ENCODE measurements at places on chromosomes 11 and 22.

DNA sequence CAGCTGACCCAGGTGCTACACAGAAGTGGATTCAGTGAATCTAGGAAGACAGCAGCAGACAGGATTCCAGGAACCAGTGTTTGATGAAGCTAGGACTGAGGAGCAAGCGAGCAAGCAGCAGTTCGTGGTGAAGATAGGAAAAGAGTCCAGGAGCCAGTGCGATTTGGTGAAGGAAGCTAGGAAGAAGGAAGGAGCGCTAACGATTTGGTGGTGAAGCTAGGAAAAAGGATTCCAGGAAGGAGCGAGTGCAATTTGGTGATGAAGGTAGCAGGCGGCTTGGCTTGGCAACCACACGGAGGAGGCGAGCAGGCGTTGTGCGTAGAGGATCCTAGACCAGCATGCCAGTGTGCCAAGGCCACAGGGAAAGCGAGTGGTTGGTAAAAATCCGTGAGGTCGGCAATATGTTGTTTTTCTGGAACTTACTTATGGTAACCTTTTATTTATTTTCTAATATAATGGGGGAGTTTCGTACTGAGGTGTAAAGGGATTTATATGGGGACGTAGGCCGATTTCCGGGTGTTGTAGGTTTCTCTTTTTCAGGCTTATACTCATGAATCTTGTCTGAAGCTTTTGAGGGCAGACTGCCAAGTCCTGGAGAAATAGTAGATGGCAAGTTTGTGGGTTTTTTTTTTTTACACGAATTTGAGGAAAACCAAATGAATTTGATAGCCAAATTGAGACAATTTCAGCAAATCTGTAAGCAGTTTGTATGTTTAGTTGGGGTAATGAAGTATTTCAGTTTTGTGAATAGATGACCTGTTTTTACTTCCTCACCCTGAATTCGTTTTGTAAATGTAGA is 1.7 kb downstream of the MALAT1 start:
- peak; percentile 80 for DNase-seq

DNA sequence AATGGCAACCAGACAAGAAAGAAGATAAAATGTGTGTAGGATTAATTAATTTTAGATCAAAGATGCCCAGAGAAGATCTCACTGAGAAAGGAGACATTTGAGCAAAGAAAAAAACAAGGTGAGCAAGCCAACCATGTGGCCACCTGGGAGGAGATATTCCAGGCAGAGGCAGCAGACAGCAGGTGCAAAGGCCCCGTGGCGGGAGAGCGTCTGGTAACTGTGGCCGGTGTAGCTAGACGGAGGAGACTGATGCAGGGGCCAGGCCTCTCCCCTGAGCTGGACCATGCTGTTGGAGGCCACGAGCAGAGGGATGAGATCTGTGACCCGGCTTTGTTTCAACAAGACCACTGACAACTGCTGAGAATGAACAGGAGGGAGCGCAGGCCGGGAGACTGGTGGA is 23.6 kb downstream of the NECTIN1 start:
- DNase-seq: no peak

DNA sequence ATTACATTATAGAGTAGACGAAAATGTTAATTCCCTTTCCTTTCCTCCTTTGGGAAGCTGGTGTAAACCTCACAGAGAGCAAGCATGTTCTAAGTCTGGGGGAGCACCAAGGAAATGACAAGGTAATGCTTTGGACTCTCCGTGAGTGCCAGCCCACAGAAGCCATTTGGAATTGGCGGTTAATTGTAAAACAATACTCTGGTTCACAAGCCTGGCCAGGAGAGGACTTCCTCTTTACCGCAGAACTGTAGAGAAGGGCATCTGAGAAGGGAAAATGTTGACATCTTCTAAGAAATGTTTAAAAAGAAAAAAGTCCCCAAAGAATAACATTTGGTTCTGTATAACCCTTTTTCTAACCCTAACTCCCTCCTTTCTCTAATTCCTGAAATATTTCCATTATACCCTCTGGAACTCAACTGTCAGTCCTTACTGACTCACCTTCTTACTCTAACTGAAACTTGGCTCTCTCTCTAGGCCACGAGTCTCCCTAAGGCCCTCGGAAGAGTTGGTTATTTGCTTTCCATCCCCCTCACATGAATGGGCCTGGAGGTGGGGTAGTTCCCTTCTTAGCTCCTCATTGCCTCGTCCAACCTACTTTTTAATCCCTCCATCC is 379.8 kb downstream of the SOX6 start:
- no peak for DNase-seq

DNA sequence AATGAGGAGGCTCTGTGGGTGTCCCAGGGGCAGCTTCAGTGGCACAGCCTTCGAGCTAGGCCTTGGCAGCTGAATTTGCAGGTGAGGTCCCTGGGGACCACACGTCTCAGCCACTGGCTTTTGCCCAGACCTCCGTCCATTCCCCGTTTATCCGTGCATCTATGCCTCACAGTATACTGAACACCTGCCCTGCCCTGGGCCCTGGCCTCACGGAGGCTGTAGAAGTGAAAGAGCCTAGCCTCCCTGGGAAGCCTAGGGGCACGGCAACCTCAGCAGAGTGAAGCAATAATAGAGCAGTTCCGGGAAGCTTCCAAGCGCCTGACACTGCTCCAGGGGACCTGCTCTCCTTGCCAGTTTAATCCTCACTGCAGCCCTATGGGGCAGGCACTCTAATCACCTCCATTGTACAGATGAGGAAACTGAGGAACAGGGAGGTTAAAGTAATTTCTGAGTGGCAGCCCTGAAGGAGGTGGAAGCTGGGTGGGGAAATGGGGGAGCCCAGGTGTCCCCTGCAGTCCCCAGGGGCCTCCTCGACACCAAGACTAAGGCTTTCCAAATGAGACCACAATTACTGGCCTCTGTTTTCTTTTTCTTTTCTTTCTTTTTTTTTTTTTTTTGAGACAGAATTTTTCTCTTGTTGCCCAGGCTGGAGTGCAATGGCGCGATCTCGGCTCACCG is 2.7 kb upstream of the NFAM1 start:
- no peak for DNase-seq

GRCh38 chr11:59137190-59137589 is 5.5 kb upstream of the FAM111A start:
- no peak for DNase-seq

DNA sequence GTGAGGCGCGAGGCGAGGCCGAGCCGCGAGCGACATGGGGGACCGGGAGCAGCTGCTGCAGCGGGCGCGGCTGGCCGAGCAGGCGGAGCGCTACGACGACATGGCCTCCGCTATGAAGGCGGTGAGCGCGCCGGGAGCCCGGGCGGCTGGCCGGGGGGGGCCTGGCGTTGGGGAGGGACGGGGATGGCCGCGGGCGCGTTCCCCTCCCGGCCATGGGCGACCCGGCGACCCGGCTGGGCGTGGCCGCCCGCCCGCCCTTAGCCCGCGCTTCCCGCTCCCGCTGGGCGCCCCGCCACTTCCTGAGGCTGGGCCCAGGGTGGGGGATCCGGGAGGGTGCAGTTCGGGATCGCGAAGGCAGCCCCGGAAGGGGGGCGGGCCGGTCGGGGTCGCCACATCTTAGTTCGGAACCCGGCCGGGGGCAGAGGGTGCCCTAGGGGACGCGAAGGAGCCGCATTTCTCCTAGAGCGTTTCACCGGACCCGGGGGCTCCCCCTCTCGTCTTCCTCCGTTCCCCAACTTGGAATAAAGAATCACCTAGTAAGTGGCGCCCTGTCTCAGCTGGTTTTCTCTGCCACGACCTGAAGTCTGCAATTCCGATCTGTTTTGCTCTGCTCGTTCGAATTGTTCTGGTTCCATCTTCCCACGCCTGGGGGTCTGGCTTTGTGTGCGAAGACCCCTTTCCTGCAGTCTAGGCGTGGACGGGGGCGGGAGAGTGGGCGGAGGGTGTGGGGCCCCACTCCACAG is 536 bp downstream of the YWHAH start:
- peak; percentile 30 for DNase-seq

DNA sequence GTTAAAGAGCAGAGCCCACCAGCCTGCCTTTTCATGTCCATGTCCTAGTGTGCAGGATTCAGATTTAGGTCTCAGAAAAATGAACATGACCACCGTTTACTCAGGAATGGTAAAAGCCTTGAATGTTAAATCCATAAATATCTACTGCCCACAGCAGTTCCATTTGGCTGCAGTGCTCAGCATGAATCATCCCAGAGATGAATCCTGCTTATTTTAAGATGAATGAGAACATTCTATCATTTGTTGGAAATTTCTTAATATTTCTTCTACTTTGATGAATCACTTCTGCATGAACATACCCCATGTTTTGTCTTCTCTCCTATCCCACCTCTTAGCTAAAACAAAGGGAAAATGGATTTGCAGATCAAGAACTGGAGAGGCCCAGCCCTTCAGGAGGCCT is 47.5 kb upstream of the AQP11 start:
- DNase-seq: no peak

- no peak for DNase-seq
Observed at GRCh38 chr11:111077530-111078322, 167.8 kb upstream of the POU2AF2 start.

GRCh38 chr11:27229511-27230191 is 133.4 kb downstream of the CCDC34 start:
- no peak for DNase-seq

DNA sequence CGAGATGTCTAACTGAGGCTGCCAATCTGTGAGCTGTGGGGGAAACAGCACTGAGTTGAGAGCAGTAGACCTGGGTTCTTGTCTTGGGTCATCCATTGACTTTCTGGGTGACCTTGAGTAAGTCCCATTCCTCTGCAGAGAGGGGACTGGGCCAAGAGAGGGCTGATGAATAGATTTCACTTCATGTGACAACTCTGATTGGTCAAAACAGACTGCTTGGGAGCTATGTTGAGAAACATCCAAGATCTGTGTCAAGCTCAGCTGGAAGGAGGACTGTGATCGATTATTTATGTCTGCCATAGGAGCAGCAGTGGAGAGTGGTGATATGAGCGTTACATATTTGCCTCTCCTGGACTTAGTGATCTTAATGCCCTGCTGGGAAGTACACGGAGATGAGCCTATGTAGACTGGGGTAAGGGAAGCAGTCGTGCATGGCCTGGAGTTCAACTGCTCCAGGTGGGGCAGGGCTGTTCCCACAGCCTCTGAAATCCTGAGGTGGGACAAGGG is 47.7 kb downstream of the OTOG start:
- DNase-seq: no peak

DNA sequence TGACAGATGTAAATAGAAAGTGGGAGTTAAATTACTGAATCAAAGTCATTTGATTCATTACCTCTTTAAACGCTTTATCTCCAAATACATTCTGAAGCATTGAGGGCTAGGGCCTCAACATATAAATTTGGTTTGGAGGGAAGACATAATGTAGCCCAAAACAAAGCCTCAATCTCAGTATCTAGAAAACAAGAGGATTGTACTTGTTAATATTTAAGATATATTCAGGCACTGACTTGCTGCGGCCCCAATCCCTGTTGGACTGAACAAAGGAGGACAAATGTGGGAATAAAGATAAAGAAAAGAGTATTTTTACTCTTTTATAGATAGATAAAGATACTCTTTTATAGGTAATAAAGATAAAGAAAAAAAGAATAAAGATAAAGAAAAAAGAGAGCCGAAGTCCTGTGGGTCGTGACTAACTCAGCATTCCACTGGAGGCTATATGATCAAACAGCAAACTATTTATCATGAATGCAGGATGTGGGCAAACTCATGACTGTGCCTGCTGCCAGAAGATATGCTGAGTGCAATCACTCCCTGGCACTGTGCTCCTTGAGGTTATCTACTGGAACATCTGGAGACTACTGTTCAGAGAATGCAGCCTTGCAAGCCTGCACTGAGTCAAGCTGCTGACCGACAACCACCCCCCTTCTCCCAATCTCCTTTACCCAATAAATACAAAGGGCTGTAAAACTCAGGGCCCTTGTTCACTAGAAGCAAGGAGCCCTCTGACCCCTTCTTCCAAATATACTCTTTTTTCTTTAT is 6.9 kb downstream of the OR10V1 start:
- DNase-seq: peak; percentile 90

GRCh38 chr22:32617903-32618302 is 143.3 kb downstream of the FBXO7 start:
- DNase-seq: peak; percentile 45

DNA sequence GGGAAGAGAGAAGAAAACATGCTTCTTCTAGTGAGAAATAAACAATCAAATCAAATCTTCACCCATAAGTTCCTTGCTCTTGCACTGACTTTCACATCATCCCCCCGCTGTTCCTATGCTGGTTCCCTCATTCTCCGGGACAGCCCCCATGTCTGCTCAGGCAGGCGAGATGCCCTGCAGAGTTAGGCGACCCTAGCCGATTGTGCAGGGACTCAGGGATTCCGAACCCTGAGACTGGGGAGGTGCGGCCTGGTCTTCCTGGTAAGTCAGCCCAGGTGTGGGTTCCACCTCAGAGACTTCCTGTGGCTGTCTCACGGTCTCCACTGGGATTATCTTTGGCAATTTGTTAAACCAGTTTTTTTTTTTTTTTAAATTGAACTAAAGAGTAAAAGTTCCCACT is 6.6 kb downstream of the TTC38 start:
- DNase-seq: no peak

DNA sequence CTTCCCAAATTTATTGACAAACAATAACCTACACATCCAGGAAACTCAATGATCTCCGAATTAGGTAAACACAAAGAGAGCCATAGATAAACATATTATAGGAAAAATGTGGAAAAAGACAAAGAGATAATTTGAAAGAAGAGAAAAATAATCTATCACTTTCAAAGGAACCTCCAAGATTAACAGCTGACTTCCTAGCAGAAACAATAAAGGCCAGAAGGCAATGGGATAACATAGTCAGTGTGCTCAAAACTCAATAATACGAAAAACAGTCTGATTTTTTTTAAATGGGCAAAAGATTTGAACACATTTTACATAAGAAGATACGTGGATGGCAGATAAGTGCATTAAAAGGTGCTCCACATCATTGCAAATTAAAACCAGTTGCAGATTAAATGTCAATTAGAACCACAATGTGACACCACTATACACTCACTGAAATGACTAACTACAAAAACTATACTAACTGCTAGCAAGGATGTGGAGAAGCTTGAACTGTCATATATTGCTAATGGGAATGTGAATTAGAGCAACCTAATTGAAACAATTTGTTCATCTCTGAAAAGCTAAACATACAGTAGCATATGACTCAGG is 300.4 kb downstream of the TMEM135 start:
- DNase-seq: no peak

DNA sequence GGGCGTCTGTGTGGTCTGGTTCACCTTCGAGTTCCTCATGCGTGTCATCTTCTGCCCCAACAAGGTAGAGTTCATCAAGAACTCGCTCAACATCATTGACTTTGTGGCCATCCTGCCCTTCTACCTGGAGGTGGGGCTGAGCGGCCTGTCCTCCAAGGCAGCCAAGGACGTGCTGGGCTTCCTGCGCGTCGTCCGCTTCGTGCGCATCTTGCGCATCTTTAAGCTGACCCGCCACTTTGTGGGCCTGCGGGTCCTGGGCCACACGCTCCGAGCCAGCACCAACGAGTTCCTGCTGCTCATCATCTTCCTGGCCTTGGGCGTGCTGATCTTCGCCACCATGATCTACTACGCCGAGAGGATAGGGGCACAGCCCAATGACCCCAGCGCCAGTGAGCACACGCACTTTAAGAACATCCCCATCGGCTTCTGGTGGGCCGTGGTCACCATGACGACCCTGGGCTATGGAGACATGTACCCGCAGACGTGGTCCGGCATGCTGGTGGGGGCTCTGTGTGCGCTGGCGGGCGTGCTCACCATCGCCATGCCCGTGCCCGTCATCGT is 37.3 kb downstream of the KCNC1 start:
- no peak for DNase-seq
